Motor neuron (in vitro differentiated cells): ENCODE measurements at places on chromosomes 1 and 21. TPM values are rescaled to one million over a fixed set of nuclear protein-coding genes. Genes with fewer than 3 reads are reported as not detected.
A peak's percentile ranks its signal among the peaks of the same experiment; 100 is the strongest.

Gene WNT2B
- total RNA-seq, result 2.3 and 3.5 TPM in 2 replicates

Gene APOBEC4
- 1.3 and 1.4 TPM in 2 replicates for total RNA-seq

GRCh38 chr1:111965781-111966443, 23.6 kb downstream of the KCND3 start:
- ATAC-seq, result no peak

DNA sequence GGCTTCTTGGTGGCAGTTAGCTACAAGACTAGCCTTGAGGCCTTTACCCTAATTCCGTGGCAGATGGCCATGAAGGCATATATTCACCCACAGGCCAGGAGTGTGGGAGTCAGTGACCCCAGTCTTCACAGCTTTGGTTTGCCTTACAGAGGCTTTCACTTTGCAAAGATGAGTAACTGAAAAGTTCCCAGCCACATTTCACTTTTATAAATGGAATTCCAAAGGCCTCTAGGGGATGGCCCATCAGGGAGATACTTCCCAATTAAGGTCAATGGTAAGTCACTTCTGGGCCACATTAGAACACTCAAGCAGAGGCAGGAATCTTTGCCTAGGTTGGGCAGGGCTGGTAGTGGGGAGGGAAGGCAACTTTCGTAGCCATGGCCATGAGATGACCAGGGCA, 13.1 kb upstream of the HEYL start:
- ATAC-seq, result no peak

- ATAC-seq, result no peak
These were observed 57.7 kb downstream of the VWA5B1 start for GRCh38 chr1:20348326-20348915.

DNA sequence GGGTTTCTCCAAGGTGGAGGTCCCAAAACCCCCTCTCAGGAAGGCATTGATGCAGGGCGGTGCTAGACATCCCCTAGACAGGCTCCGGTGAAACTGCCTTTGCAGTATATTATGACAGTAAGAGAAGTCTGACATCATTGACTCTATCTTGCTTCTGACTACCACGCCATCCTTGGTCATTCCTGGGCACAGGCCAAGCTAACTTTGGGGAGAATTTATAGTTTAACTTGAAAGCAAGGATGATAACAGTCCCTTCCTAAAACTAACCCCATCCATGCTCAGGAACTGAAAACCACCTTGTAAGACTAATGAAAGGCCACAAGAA, 30.3 kb downstream of the RSPH1 start:
- no peak for ATAC-seq

- peak; percentile 21 for ATAC-seq
These were observed 54.6 kb upstream of the POU2F1 start for GRCh38 chr1:167165948-167166689.

DNA sequence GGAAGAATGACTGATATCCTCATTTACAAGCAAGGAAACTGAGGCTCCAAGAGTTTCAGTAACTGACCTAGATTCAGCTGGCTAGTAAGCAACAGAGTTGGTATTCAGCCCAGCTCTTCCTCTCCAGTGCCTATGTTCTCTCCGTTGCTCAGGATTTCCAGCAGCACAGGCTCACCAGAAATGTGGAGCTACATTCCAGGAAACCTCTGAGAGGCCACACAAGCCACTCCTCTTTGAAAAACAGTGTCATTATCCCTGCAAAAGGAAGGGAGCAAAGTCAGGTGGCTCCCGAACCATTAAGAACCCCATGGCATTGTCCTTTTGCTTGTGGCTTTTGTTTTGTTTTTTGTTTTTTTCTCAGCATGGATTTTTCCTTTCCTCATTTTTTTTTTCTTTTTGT, 40.6 kb upstream of the DUSP10 start:
- ATAC-seq, result peak; percentile 30

GRCh38 chr1:1537626-1538250, 2.7 kb downstream of the TMEM240 start:
- no peak for ATAC-seq
